ENCODE measurements at places on chromosomes 7 and 10.

DNA sequence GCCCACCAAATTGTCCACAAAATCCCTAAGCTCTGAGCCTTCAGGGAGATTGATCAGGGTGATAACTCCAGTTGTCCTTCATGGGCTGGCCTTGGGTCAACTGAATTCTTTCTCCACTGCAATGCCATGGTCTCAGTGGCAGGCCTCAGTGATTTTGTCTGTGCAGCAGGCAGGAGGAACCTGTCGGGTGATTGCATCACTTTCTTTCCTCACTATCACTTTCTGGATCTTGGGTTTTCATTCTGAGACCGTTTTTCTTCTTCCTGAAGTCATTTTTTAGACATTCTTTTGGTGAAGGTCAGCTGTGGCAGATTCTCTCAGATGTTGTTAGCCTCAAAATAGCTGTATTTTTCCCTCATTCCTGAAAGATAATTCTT is 28.8 kb upstream of the LCOR start:
- no peak for DNase-seq

GRCh38 chr7:99928994-99929729 is at the start of gene GJC3:
TSS of gene GJC3 (minus strand) at chr7:99929620. CDS start at chr7:99929620, 0 bp downstream.
- DNase-seq = no peak

- DNase-seq = no peak
These were observed 319.2 kb upstream of the LRRN3 start for GRCh38 chr7:110771717-110772116.

GRCh38 chr10:29860166-29860565 is 199.2 kb downstream of the JCAD start:
- DNase-seq = no peak

DNA sequence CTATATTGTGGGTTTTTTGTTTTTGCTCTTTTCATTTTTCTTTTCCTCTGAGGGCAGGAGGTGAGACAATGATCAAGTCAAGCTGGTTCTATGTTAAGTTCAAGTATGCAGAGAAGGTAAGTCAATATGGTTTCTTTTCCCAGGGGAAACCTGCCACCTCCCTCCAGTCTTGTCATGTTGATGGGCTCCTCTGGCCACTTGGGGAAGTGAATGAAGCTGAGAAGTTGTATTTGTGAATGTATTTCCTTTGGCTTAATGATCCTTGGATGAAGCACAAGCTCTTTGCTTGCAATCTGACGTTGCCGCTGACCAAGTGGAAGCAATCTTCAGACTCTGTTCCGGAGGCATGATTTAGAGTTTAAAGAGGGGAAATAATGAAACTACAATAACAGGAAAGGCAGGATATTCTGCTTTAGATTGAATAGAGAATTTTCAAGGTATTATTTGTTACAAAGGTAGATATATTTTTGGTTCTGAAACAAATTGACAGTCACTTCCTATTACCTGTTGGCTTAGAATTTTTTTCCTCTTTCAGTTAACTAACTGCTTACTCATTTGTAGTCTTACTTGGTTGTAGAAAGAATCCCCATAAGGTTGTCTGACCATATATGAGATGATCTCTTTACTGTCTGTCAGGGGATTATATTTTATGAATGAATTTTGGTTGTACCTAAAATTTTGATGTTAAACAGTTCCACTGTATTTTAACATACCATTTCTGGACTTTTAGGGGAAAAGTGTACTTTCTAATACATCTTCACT is 369.6 kb downstream of the AUTS2 start:
- no peak for DNase-seq

DNA sequence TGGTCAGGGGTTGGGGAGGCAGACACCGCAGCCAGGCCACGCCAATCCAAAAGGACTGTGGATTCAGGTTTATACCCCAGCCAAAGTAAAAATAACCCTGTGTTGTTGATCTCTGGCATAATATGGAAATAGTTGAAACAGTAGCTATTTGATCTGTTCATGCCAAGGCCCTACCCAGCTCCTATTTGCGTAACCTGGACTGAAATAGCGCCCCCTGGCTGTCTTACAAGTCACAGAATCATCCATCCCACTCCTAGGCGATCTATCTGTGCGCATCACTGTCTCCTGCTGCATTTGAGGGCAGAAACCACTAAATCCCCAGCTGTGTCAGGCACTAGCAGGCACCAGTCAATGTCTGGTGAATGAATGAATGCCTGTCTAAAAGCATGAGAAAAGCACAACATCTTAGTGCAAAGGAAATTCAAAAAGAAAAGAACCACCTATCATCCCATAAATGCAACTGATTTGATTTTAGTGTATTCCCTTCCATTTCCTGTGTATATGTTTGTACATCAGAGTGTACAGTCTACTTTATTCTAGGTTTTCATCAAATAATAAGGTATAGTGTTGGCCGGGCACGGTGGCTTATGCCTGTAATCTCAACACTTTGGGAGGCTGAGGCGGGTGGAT is 160.0 kb downstream of the SLIT1 start:
- DNase-seq = no peak

DNA sequence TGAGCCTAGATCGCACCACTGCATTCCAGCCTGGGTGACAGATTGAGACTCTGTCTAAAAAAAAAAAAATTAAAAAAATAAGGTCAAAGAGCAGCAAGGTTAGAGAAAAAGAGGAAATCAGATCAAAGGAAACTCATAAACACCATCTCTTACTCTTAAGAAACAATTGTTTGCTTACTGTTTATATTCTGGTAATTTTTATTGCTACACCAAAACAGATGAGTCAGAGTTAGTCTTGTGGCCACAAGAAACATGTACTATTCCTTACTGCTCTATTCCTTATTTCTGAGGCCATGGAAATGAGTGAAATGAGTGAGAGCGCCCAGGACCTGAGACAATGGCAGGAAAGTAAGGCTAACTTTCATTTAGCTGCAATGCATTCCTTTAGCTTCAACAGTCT is 387.3 kb downstream of the HPSE2 start:
- no peak for DNase-seq

GRCh38 chr7:65809982-65810288 is 62.9 kb upstream of the VKORC1L1 start:
- DNase-seq = no peak

DNA sequence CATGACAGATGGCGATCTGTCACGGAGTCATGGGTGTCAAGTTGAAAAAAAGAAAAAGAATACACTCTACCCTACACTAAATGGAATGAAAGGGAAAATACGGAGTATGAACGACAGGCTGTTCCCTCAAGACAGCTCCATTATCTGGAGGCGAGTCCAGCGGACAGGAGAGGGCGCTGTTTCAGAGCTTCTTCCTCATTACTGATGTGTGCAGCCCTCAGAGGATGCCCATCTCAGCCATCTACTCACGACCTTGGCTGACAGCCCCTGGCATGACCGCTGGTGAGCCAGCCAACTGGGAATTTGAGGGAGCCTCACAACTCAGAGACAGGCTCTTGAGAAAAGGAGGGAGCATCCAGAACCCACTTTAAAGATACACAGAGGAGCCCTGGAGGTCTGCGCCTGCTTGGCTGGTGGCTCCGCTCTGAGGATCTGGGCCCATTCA is 49.6 kb upstream of the SMNDC1 start:
- DNase-seq = peak; percentile 69

- DNase-seq = no peak
These were observed 21.6 kb downstream of the OGDHL start for GRCh38 chr10:49740346-49741107.

DNA sequence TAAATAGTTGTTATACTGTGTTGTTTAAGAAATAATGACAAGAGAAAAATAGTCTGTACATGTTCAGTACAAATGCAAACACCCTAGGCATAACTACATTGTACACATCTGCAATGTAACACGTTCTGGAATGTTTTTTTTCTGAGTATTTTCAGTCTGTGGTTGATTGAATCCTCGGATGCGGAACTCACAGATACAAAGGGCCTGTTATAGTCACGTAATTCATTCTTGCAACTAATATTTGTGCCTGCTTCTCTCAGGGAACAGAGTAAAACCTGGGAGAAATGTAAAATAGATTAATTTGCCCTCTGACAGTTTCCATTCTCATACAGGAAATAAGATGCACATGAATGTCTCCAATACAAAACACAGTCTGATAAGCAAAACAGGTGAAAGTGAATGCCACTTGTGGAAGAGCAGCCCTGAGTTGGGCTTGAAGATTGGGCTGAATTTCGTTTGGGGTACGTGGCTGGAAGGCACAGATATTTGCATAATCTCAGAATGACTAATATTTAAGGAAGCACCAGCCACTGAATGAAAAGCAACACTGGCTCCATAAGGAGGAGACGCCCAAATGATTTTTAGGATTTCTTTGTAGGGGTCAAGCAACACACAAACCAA is 19.1 kb downstream of the DENND2A start:
- DNase-seq = no peak

- no peak for DNase-seq
These were observed 123.0 kb upstream of the JCAD start for GRCh38 chr10:30182191-30183054.

DNA sequence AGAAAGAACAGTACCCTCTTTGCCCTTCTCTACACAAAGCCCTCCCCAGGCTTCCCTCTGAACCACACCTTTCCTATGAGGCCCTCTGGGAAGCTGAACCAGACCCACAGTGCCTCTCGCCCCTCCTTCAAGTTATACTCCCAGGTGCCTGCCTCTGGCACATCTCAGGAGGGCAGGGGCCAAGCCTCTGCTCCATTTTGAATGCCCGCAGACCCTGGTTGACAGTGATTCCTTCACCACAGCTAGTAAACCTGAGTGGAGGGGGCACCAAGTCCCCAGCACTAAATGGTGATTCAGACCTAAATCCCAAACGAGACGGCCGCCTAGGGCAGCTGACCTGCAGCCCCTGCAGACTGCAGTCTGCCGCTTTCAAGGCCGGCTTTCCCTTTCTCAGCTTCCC is 230.5 kb upstream of the ZNF32 start:
- no peak for DNase-seq

DNA sequence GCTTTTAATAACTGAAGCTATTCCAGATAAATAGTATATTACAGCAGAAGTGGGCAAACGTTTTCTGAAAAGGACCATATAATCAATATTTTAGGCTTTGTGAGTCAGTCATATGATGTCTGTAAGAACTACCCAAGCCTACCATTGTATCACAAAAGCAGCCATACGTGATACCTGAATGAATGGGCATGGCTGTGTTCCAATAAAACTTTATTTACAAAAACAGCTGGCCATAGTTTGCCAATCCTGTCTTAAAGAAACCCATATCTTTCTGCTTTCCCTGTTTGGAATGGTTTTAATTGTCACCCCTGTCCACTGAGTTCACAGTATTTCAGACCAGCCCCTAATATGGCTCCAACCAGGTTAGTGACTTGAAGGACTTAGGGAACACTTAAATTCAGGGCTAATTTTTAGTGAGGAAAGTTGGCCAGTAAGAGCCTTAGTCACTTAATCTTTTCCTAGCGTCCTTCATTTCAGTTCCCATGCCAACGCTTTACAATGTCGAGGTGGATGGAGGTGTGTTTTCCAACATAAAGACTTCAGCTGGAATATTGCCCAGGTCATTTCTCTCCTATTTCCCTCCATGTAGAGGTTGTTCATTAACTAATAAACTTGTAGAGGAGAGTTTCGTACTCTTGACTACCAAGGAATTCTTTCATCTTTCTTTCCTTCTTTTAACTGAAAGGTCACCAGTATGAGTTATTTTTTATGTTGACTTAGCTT is 184.5 kb downstream of the TRIL start:
- no peak for DNase-seq

- no peak for DNase-seq
These were observed 4.8 kb downstream of the PITRM1 start for GRCh38 chr10:3167611-3168330.

DNA sequence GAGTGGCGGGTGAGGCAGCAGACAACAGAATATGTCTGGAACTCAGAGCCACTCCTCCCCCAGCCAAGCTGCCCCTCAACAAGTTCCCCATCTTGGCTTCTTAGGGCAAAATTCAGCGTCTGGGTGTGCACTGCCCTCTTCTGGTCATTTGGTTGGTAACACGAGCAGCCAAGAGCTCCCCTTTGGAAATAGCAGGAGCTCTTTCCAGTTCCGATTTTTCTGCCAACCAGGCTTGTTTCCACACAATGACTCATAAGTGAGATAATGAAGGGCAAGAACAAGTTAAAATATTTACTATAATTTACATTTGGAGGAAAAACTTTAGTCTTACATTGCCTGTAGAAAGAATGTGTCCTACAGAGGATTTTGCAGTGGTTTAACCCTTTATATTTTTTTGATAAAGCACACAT is 70.5 kb downstream of the ADCYAP1R1 start:
- no peak for DNase-seq

DNA sequence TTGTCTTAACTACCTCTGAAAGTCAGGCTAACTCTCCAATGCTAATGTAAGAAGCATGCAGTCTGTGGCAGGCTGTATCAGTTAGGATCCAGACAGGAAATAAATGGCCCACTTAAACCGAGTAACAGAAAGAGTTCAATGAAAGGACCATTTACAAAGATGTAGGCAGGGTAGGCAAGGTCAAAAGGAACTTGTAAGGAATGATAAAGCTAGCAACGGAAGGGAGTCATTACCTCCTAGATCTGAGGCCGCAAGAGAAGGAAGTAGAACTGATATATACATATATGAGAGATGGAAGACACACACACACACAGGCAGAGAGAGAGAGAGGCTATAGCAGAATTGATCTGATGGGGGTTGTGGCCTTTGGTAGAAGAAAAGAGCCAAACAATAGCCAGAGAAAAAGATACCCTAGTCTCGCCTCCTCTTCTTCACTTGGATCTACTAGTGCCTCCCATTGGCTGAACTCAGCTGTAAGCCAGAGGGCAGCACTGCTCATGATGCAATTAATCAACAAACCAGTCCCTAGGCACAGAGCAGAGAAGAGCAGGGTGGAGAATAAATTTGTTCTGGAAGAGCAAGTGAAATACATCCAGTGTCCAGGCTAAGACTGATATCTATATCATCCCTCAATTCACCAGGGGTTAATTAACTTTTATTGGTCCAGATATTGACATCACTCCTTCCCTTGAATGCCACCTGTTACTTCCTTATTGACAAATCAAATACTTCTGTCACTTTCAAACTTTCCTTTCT is 91.2 kb downstream of the LSMEM1 start:
- DNase-seq = no peak

- DNase-seq = no peak
These were observed 208.9 kb downstream of the EBF3 start for GRCh38 chr10:129755158-129755591.

GRCh38 chr7:94996369-94996768 is 89.0 kb downstream of the PPP1R9A start:
- DNase-seq = no peak

GRCh38 chr10:24701447-24701846 is 22.2 kb downstream of the ARHGAP21 start:
- no peak for DNase-seq

DNA sequence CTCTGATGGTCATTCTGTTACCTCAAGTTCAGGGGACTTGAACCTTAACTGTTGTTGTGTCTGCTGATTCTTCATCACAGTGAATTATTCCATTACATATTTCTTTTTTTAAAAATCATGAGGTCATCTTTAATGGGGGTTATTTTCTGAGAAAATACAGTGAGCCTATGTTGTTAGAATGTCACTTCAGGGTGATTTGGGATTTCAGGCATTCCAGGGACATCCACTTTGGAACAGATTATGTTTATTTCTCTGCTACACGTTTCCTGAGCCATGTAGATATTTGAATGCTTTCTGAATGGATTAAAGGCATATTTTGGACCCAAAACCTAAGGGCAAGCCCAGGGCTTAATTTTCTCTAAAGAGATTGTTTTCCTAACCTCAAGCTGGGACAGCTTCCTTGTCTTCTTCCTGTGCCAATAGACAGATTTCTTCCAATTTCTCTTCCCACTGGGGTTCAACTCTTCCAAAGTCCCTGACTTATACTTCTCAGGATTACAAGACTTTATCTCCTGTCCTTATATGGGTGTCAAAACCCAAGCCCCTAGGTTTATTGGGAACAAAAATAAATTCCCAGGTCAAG is 271.7 kb downstream of the ARHGAP12 start:
- no peak for DNase-seq

Data from activated gamma-delta T cell treated with anti-CD3 and anti-CD28 coated beads, Interleukin-2, amount 50 U/mL, for 16 hours (primary cell).